Stromal cell of bone marrow (primary cell): ENCODE measurements at places on chromosomes 4 and X.

GRCh38 chr4:88759895-88760290, 62.3 kb upstream of the NAP1L5 start:
- no peak for DNase-seq

DNA sequence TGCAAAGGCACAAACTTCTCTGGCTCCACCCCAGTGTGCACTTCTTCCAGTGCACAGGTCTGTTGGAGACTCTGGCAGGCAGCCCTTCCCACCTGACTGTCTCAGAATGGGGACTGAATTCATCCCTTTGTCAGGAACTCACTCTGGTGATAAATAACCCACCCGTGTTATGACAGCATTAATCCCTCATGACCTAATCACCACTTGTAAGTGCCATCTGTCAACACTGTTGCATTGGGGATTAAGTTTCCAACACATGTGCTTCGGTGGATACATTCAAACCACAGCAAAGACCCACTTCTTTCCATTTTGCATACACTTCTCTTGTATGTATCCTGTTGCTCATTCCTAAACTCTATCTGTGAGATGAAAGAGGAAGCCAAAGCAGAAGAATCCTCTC, 1002.9 kb upstream of the IGFBP7 start:
- no peak for DNase-seq

- DNase-seq = no peak
These were observed 16.9 kb upstream of the HPRT1 start for GRCh38 chrX:134443020-134443419.

DNA sequence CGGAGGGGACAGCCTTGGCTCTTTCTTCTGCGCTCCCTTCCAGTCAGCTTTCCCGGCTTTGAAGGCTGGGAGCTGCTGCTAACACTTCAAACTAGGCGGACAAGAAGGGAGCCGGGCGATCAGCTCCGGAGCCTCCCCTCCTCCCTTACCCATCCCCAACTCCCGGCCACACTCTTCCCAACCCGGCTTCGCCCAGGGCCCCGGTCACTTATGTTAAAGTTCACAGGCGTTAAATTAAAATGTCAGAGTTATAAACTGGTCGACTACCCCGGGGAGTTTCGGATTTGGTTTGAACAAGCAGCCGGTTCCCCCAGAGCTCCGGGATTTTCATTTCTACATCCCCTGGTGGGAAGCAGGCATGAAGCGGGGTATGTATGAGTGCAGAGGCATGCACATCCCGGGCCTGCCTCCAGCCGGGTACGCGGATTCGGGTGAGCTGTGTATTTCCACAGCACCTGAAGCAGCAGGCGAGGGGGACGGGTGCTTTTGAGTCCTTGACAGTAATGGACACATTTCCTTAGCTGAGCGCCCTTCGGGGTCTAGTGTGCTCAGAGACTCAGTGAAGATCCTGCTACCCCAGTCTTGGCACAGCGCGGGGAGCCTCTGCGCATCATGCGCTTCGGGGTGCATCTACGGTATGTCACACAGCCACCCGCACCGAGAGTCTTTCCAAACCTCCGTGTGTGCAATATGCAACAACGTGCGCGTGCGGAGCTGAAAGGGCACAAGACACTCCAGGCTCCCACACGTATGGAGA, 880 bp downstream of the UNC5C start:
- DNase-seq = no peak

DNA sequence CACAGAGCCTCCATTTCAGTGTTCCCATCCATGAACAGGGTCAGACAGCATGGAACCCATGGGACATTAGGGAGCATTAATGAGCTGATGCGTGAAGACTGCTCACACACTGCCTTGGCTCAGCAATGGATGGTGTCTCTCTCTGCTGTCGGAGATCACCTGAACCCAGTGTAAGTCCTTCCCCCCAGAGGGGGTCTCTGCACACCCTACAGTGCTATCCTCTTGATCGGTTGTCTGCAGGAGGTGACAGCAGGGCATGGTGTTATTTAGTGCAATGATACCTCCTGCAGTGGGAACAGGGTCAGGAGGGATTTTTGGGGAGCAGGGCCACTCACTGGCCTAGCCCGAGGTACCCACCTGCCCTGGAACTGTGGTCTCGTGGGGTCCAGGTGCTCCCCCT, 25.6 kb downstream of the APELA start:
- DNase-seq = no peak

DNA sequence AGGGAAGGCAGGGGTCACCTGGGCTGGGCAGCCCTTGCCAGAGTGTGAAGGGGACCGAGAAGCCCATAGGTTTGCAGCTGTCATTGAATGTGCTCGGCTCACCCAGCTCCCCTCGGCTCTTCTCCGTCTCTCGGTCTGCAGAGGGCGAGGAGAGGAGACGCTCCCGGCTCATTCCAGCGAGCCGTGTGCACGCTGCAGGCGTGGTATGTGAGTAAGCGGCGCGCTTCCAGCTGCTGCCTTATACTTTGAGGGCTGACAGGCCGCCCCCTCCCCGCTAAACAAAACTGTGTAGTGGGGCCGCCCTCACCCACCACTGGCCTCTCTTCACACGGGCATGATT, 23.0 kb upstream of the BCORL1 start:
- no peak for DNase-seq
